Kidney (tissue), 22 donors: ENCODE measurements at places on chromosomes 7 and 10. TPM values are rescaled to one million over a fixed set of nuclear protein-coding genes. Genes with fewer than 3 reads are reported as not detected.

NT5C3A gene
- total RNA-seq, result 29.0 TPM

NRAP gene
- total RNA-seq, result not detected

CNPY1 gene
- total RNA-seq, result not detected

GPR37 gene
- 4.4 TPM for total RNA-seq

DNA sequence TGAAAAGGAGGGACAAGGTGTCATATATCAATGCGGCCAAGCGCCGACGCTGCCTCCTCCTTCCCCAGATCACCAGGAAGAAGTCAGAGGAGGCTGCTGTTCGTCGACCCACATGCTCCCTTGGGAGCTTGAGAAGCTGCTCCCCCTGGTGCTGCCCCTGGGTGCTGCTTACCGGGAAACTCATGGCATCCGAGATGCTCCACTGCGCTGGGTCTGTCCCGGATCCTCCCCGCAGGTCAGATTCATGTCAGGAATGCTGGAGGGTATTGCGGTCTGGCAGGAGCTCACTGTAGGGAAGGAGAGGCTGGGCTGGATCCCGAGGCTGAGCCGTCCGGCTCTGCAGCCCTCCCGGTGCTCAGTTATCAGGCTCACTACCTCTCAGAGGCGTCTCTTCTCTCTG, 123.7 kb upstream of the FAM20C start:
- no peak overlapping the region for H3K4me3 ChIP-seq
- H3K27ac ChIP-seq, result no peak overlapping the region
- H3K27me3 ChIP-seq, result no peaks in the 10 kb centered on the region
- no peaks in the 10 kb centered on the region for H3K36me3 ChIP-seq
- DNase-seq, result no peak
- H3K4me1 ChIP-seq, result no peaks in the 10 kb centered on the region

DNA sequence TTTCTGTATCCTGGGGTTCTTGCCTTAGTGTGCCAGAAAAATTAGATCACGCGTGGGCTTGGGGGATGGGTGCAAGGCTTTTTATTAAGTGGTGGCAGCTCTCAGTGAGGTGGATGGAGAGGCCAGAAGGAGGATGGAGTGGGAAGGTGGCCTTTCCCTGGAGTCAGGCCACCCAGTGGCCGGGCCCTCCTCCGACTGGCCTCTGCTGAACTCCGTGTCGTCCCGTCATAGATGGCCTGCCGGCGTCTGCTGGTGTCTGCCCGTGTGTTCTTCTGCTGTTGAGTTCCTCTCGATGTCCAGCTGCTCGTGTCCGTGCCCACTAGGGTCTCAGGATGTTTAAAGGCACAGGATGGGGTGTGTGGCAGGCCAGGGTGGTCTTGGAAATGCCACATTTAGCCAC, 4.0 kb upstream of the ZNF746 start:
- H3K27me3 ChIP-seq, result no peaks in the 10 kb centered on the region
- H3K36me3 ChIP-seq, result no peaks in the 10 kb centered on the region
- no peak for DNase-seq
- peaks cover 6% of the 10 kb centered on the region for H3K4me1 ChIP-seq
- H3K4me3 ChIP-seq, result no peak overlapping the region

GRCh38 chr7:140081774-140082425, 19.1 kb upstream of the PARP12 start:
- H3K4me1 ChIP-seq, result no peaks in the 10 kb centered on the region
- H3K4me3 ChIP-seq, result no peak overlapping the region
- H3K27me3 ChIP-seq, result no peaks in the 10 kb centered on the region
- peaks cover 4% of the 10 kb centered on the region for H3K36me3 ChIP-seq

- H3K27me3 ChIP-seq, result no peaks in the 10 kb centered on the region
- no peak overlapping the region for H3K27ac ChIP-seq
- H3K4me1 ChIP-seq, result no peaks in the 10 kb centered on the region
- no peaks in the 10 kb centered on the region for H3K36me3 ChIP-seq
- DNase-seq, result no peak
Measured at GRCh38 chr7:138868711-138869110, 70.7 kb upstream of the ATP6V0A4 start.

- no peaks in the 10 kb centered on the region for H3K36me3 ChIP-seq
- H3K27me3 ChIP-seq, result no peaks in the 10 kb centered on the region
- no peaks in the 10 kb centered on the region for H3K4me1 ChIP-seq
- DNase-seq, result no peak
Measured at GRCh38 chr10:27834476-27834875, 88.9 kb upstream of the MKX start.

DNA sequence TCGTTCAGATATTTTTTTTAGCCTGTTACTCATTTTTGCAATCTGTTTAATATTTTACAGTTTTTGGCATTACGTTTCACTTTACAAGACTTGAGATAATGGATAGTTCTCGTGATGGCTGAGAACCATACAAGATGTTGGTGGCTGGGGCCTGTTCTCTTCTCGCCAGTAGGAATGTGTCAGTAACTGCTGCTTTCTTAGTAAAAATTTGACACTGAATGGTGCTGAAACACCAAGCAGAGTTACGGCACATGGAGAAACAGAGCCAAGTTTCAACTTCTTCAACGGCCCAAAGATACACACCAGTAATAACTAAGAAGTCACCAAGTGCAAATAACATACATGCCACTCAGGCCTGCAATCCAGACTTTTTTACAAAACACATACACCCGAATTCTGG, 130.4 kb downstream of the NRP1 start:
- peak; percentile 5 for DNase-seq
- no peak overlapping the region for H3K27ac ChIP-seq
- peaks cover 58% of the 10 kb centered on the region for H3K36me3 ChIP-seq
- H3K27me3 ChIP-seq, result no peaks in the 10 kb centered on the region
- peaks cover 2% of the 10 kb centered on the region for H3K4me1 ChIP-seq
- no peak overlapping the region for H3K4me3 ChIP-seq

- no peaks in the 10 kb centered on the region for H3K27me3 ChIP-seq
- no peaks in the 10 kb centered on the region for H3K36me3 ChIP-seq
- no peak overlapping the region for H3K4me3 ChIP-seq
- H3K27ac ChIP-seq, result no peak overlapping the region
- no peaks in the 10 kb centered on the region for H3K4me1 ChIP-seq
Measured at GRCh38 chr10:117619707-117620405, 77.3 kb downstream of the EMX2 start.

GRCh38 chr7:92754919-92755581, 81.3 kb downstream of the CDK6 start:
- no peak overlapping the region for H3K27ac ChIP-seq
- no peak overlapping the region for H3K4me3 ChIP-seq
- no peak for DNase-seq
- no peaks in the 10 kb centered on the region for H3K36me3 ChIP-seq

- H3K4me1 ChIP-seq, result no peaks in the 10 kb centered on the region
- H3K27ac ChIP-seq, result no peak overlapping the region
- no peaks in the 10 kb centered on the region for H3K36me3 ChIP-seq
- no peak for DNase-seq
Measured at GRCh38 chr7:137513091-137513490, 169.6 kb upstream of the PTN start.

GRCh38 chr7:92528958-92529264, 316 bp downstream of the RBM48 start:
- H3K36me3 ChIP-seq, result peaks cover 12% of the 10 kb centered on the region
- H3K27me3 ChIP-seq, result no peaks in the 10 kb centered on the region
- peak overlapping the region; percentile 100 for H3K4me3 ChIP-seq
- peaks cover 3% of the 10 kb centered on the region for H3K4me1 ChIP-seq
- no peak for DNase-seq

- H3K27ac ChIP-seq, result peak overlapping the region; percentile 55
- peak overlapping the region; percentile 3 for H3K4me3 ChIP-seq
- H3K4me1 ChIP-seq, result no peaks in the 10 kb centered on the region
- no peaks in the 10 kb centered on the region for H3K36me3 ChIP-seq
- H3K27me3 ChIP-seq, result no peaks in the 10 kb centered on the region
- no peak for DNase-seq
Measured at GRCh38 chr7:27606270-27607209, 56.1 kb downstream of the HIBADH start.

GRCh38 chr7:130286881-130287280, 6.1 kb upstream of the CPA4 start:
- H3K36me3 ChIP-seq, result no peaks in the 10 kb centered on the region
- H3K27ac ChIP-seq, result no peak overlapping the region
- no peaks in the 10 kb centered on the region for H3K27me3 ChIP-seq
- no peak for DNase-seq
- H3K4me3 ChIP-seq, result no peak overlapping the region
- H3K4me1 ChIP-seq, result no peaks in the 10 kb centered on the region

- H3K36me3 ChIP-seq, result no peaks in the 10 kb centered on the region
- H3K27me3 ChIP-seq, result no peaks in the 10 kb centered on the region
- peaks cover 10% of the 10 kb centered on the region for H3K4me1 ChIP-seq
- DNase-seq, result peak; percentile 61
Measured at GRCh38 chr10:117718986-117719920, 176.7 kb downstream of the EMX2 start.

- no peak for DNase-seq
- H3K4me3 ChIP-seq, result no peak overlapping the region
- H3K27ac ChIP-seq, result no peak overlapping the region
- H3K27me3 ChIP-seq, result no peaks in the 10 kb centered on the region
- H3K36me3 ChIP-seq, result no peaks in the 10 kb centered on the region
Measured at GRCh38 chr7:37196676-37197075, 252.0 kb downstream of the ELMO1 start.
